ENCODE measurements at places on chromosomes 4 and X.

DNA sequence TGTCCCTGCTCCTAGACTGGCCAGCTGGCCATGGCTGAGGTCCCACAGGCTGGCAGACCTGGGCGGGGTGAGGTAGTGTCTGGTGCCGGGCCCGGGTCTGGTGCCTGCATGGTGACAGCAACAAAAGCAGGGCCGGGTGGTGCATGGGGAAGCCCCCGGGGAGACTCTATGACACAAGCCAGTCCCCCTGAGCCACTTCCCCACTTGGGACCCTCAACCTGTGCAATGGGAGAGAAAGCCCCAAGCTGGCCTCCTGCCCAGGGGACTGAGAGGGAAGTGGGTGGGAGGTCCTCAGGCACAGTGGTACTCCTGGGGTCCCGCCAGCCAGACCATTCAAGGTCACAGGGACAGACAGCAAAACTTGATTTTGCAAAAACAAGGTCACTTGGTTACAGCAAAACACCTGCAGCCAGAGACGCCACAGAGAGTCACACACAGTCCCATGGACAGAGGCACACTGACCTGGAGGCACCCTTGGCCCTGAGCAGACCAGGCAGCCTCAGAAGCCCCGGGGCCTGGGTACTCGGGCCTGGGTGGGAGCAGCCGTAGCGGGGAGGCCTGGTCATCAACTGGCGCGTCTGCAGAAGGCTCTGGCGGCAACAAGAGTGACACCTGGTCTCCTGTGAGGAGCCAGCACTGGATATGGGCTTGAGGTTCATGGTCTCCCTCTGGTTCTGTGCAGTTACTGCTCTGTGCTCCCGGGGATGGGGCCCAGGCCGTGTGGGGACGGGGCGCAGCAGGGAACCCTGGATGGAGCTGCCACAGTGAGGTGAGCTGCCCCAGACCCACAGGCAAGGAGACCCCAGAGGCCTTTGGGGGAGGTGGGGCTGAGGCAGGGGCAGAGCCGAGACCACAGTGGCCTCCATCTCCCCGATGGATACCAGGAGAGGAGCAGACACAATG, 60.6 kb downstream of the HTRA3 start:
- DNase-seq = no peak

GRCh38 chr4:170106900-170107299, 17.1 kb upstream of the AADAT start:
- DNase-seq = no peak

DNA sequence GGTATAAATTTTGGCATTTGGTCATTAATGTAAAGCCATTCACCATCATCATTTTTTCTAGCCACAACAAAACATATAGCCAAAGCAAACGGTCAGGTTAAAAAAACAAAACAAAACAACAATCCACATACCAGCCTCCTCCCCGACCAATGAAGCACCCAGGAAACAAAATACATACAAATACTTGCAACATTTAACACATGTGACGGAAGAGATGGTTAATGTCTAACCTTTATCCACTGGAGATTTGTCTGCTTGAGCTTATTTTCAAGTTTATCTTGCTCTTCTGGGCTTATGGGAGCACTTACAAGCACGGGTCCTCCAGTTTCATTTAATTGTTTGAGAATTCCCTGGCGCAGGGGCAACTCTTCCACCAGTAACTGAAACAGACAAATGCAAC, 857.5 kb upstream of the FTHL17 start:
- peak; percentile 74 for DNase-seq

DNA sequence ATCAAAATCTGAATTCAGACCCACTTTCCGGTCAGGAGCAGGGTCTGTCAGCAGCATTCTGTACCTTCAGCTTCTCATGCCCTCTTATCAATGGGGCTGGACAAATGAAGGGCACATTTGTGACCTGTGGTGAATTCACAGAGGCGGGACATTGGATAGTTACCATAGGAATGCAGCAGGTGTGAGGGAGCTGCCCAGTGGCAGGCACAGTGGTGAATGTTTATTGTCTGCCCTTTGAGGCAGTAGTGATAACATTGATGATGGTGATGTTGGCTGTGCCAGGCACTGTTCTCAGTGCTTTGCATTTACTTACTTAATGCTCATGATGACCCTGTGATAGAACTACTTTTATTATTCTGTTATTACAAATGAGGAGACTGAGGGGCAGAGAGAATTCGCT, 101.2 kb upstream of the KIT start:
- DNase-seq = no peak

DNA sequence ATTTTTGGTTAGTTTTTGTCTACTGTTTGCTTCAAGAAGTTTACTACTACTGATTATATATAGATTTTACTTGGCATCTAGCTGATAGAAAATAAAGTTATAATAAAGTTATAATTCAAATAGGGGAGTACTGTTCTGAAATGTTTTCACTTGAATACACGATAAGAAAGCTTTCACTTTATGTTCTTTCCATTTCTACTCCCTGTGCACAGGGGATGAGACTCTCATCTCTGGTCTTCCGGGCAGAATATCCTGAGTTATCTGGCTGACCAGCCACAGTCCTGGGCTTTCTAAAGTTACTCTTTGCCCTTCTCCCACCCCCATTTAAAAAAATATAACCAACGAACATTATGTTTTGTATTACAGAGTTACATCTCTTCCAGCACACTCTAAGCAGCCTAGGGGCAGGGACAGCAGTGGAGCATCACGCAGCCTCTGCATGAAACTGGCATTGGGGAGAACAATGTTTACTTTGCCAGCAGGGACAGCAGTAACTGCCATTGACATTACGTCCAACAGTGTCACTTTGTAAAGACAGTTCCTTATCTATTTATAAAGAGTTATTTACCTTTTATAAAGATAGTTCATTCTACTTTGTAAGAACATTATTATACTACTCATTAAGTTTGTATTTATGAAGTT, 64.3 kb downstream of the METTL14 start:
- DNase-seq = no peak

- no peak for DNase-seq
These were observed 41.1 kb downstream of the THOC2 start for GRCh38 chrX:123691776-123692175.

- DNase-seq = no peak
These were observed 35.7 kb upstream of the GABRQ start for GRCh38 chrX:152601848-152602616.

DNA sequence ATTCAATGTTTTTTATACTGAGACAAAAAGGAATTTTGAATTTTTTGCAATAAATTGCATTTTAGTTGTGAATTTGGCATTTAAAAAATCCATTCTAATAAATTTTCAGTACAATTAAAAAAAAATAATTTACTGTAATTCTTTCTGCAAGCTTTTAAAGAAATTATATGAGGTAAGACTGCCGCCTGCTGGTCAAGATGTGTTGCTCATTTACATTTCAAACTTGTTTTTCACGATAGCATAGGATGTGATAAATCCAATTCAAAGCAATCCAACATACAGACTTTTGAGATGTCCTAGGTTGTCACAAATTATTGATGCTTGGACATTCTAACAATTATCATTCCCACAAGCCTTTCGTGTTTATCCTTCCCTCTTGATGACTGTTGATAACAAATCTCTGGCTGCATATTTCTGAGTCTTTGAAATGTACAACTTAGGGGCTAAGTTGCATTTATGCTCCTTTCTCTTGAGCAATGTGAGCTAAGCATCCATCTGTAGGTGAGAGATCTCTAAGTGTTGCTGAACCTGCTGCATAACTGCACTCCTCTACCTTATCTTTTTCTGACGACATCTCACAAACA, 21.7 kb upstream of the MFAP3L start:
- DNase-seq = peak; percentile 70

GRCh38 chr4:153364061-153364460, 19.6 kb downstream of the MND1 start:
- no peak for DNase-seq

DNA sequence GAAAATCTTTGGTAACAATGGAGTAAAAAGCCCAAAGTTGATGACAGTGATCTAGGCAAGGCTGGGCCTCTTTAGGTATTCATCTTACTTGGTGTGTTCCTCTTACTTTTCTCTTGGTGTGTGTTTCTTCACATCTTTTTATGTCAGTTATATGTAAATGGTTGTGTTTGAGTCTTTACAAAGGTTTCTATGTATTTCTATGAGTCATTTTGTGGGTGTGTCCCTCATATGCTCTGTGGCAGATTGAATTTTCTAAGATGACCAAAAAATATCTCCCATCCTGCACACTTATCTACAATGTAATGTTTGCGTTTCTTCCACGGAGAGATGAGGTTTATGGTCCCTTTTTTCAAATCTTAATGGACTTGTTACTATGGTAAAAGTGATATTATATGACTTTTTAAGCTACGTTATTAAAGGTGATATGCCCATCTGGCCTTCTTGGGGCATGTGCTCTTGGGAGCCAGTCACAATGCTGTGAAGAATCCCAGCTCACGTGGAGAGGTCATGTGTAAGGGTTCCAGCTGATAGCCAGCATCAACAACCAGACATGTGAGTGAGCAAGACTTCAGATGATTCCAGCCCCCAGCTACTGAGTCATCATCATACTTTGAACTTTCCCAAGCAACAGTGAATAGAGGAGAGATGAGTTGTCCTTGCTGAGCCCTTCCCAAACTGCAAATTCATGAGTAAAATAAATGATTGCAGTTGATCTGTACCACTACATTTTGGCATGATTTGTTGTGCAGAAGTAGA, 126.9 kb downstream of the CBLL2 start:
- DNase-seq = peak; percentile 31

DNA sequence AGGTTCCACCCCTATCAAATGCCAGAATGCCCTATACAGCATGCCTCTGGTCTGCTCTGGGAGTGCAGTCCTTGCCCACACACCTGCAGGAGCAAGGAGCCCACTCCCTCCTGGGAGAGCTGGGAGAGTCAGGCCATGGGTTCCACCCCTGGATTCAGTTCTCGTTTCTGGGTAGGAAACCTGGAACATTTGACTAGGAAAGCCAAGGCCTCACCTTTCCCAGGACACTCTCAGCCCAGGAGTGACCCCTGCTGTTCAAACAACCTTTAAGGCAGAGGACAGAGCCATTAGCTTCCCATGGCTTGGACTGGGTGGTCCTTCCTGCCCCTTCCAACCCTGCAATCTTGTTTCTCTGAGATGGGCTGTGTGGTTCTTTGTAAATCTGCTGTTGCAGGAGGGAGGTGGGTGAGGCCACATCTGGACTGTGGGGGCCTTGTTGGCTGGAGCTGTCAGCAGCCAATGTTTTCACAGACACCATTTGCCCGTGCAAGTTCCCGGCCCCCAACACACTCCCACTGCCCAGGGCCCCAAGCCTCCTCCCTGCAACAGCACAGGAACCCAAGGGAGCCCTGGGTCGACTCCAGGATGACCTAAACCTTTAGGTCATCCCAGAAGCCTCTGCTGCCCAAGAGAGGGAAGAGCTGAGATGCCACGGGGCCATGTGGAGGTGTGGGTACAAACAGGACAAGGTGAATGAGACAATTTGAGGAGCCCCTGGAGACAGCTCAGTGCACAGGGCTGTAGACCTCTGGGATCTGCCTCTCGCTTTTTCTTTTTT, 104.4 kb downstream of the PJA1 start:
- peak; percentile 30 for DNase-seq
